CD4-positive, alpha-beta T cell treated with Interferon alpha-2 for 1 hour (primary cell): ENCODE measurements at places on chromosomes 6 and 20.

DNA sequence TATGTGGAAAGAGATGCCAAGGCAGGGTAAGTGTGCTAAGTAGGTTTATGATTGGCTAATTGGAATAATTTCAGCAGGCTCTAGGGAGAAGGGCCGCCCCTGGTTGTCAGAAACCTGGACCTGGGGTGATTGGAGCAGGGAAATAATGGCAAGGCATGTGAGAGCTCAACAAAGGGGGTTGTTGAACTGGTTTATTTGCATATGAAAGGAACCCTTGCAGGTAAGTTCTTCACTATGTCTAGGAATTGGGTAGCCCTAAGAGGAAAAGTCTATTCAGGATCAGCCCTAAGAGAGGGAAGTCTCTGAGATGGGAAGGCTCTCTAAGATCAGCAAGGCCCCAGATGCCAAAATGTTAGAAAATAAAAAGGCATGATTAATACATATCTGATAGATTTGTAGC, 175.4 kb upstream of the PRND start:
- no peak for DNase-seq

GRCh38 chr6:147881432-147881831, 372.9 kb downstream of the SAMD5 start:
- no peak for DNase-seq

GRCh38 chr6:13572951-13573654, 1.3 kb upstream of the SIRT5 start:
- no peak for DNase-seq

- no peak for DNase-seq
Measured at GRCh38 chr6:127192911-127193541, 73.6 kb upstream of the RNF146 start.

GRCh38 chr6:84583784-84584183, 180.6 kb downstream of the TBX18 start:
- DNase-seq = no peak

GRCh38 chr20:8126841-8127378, 5.2 kb upstream of the PLCB1 start:
- no peak for DNase-seq

GRCh38 chr6:101399616-101400162, 6.2 kb downstream of the GRIK2 start:
- DNase-seq = no peak

DNA sequence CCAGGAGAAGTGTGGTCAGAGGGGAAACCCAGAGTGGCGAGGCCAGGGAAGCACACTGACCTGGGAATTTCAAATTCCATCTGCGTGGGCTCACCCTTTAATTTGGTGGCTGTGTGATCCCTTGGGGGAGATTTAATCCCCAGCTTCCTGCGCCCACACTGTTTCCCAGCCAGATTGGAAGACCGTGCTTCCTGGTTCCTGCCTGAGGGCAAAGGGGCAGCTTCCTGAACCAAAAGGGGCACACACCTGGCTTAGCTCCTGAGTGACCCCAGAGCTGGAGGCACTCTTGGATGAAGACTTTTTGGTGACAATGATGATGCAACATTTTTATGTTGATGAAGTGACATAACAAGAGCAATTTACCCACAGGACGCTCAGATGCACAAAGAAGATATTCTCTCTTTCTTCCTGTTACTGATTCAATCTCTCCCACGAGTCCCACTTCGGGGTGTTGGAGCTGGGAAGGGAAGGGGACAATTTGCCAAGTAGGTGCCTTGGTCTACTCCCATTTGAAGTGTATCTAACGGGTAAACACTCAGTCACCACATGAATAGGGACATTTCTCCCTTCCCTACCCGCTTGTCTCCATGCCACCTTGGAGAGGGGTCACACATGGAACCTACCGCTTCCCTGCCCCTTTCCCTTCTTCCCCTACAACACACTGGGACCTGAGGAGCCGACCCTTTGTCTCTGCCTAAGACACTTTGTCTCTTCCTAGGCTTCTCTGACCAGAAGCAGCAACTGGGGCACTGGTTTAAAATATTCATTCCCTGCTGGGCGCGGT, 28.6 kb upstream of the CDKN1A start:
- no peak for DNase-seq

DNA sequence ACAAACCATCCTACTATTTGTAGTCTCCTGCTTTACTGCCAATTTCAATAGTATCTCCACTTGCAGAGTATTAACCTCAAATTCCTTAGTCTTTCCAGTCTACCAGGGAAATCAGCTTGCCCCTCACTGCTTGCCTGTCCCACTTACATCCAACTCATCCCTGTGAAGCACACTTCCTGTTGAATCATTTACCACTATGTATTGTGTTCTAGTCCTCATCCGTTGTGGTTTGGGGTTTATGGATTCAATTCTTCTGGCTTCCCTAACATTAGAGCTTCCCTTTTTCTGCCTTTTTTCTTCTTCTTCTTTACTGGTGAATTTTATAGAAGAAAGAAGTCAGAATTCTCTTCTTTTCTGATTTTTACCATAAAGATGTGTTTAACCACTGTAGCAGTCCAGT, 5.1 kb upstream of the TXLNB start:
- DNase-seq = no peak

GRCh38 chr6:106253172-106253571, 72.4 kb downstream of the ATG5 start:
- DNase-seq = no peak

DNA sequence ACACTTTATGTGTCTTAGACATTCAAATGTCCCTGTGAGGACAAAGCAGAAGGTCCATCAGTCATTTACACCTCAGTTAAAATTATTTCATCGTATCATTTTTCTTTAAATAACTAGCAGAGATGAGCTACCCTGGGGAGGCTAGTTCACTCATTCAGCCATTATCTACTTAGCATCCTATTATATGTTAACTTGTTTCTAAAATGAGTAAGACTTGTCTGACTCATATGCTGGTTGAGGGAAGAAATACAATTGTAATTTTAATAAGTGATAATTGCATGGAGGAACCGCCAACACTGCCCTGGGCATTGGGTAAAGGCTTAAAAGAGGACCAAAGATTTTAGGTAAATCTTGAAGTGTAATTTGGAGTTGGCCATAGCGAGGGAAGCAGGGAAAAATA, 12.4 kb upstream of the PTPRK start:
- no peak for DNase-seq

DNA sequence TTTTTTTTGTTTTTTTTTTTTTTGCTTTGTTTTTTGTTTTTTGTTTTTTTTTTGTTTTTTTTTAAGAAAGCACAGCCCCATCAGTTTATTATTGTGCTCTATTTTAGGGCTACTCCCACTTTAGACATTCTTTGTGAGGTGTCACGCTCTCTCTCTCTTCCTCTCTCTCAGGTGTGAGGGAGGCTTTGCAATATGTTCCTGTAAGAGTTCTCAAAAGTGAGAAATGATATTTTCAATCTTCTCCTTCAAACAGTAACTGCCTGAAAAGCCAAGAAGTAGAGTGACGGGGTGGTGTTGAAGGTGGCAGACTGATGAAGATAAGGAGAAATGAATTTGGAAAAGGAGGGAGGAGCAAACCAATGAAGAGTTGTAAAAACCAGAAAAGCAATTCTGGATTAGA, 28.3 kb upstream of the HDAC2 start:
- no peak for DNase-seq

DNA sequence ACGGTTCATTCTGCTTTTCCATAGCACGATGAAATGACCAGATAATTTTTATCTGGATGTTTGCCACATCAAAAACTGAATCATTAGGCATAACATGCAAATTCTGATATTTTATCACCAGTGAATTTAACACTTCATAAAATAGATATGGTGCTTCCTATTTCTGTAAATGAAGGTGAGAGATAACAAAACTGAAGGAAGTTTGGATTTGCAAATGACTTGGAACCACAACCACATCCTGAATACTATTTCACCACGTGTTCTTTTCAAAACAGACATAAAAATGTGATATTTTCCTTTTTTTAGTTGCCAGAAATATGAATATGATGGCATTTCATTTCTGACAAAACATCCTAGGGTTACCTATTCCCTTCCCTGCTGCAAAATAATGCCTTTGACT, 146.1 kb downstream of the EDN1 start:
- no peak for DNase-seq

- DNase-seq = no peak
Measured at GRCh38 chr6:102679865-102680264, 1286.4 kb downstream of the GRIK2 start.

GRCh38 chr20:45828589-45828988, 1.5 kb upstream of the TNNC2 start:
- DNase-seq = no peak

DNA sequence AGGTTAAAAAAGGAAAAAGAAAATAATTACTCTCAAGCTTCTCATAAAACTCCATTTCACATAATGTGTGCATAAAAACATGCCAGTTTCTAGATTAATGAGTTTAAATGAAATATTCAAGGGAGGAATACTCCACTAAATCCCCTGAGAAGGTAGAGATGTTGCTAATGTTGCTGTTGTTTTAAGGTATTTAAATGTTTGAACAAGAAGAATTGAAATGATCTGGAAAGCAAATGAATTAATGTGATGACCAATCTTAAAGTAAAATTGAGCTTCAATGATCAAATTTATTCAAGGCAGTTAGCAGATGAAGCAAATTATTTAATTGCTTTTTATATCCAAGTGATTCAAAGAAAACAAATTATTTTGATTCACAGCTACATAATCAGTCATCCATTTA, 804.4 kb downstream of the EYS start:
- no peak for DNase-seq

DNA sequence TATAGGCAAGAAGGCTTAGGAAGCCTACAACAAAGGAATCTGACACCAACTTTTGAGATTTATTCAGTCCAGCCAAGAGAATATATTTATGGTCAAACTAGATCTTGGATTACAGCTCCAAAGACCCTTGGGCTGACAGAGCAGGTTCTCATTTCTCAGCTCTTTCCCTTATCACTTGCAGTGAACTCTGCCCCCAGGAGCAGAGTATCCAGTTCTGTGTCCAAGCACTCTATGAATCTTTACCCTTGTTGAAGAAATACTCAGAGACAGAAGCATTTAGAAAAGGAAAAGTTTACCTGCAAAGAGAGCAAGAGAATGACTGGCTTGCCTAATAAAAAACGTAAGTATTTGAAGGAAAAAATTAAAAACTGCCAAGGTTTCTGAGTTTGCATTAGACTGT, 190.5 kb downstream of the SLC16A10 start:
- no peak for DNase-seq

DNA sequence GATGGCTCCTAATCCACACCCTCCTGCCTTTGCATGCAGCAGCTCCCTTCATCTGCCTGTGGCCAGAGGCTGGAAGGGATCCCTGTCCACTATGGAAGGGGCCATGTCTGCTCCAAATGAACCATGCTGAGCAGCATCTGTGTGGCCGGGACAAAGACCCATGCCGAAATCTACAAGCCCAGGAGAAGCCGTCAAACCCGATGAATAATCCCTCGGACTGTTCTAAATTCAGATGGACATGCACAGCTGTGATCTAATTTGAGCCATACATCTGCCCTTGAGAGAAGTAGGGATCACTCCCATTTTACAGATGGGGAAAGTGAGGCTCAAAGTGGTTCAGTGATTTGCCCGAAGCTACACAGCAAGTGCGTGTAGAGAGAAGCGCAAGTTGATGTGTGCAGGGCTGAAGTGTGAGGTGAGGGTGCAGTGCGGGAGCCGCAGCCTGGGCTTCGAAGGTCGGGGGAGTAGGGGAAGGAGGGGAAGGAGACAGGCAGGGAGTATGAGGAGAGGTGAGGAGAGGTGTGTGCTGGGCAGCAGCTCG, 22.6 kb upstream of the CDH22 start:
- no peak for DNase-seq

DNA sequence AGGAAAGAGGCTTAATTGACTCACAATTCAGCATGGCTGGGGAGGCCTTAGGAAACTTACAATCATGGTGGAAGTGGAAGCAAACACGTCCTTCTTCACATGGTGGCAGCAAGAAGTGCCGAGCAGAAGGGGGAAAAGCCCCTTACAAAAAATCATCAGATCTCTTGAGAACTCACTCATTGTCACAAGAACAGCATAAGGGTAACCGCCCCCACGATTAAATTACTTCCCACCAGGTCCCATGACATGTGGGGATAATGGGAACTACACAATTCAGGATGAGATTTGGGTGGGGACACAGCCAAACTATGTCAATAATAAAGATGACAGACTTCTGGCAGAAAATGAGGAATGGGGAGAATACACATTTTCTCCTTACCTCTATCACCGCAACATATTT, 20.5 kb upstream of the OCSTAMP start:
- no peak for DNase-seq

- no peak for DNase-seq
Measured at GRCh38 chr6:126529637-126530362, 189.9 kb downstream of the CENPW start.

GRCh38 chr20:24442909-24443308, 26.5 kb upstream of the SYNDIG1 start:
- no peak for DNase-seq

DNA sequence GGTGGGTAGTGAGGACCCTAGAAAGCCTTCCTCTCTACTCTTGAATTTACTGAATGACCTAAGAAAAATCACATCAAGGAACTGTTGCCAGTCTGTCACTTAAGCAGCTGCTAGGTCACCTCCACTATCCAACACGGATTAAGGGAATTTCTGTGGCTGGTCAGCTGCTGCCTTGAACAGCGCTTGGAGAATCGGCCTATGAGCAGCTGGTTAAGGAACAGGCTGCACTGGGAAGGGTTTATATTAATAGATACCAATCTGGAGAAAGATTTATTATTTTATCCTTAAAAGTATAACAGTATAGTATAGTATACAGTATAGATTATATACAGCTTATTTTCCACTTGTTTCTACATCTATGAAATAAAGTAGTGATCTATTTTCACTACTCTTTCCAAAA, 6.5 kb downstream of the PTPRK start:
- no peak for DNase-seq

- no peak for DNase-seq
Measured at GRCh38 chr6:108222504-108222903, 38.3 kb downstream of the SNX3 start.

DNA sequence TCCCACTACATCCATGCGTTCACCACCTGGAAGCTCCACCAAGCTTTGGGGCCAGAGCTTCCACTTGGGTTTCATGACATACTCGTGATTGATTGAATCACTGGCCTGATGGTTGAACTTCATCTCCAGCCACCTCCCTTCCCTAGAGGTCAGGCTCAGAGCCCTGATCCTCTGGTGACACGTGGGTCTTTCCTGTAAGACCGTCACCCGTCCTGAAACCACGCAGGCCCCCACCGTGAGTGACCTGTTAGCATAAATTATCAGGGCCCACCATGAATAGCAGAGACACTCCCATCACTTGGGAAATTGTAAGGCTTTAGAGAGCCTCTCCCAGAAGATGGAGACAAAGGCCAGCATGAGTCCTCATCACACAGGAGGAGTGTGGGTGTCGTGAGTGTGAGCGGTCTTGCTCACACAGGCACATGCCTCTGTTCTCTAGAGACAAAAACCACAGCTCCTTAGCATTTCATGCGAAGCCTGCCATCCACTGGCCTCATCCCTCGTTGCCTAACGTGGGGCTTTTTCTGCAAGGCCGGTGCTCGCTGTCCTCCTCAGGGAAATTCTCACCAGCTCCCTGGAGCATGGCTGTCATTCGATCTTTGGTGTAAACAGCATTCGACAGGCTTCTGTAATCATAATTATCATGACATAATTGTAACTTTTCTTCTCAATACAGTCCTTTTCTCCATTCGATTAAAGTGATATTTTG, 65.1 kb upstream of the DUSP22 start:
- DNase-seq = peak; percentile 34

GRCh38 chr6:100573166-100573565, 108.4 kb upstream of the SIM1 start:
- no peak for DNase-seq
